Fibroblast of lung (primary cell): ENCODE measurements at places on chromosomes 2 and 18. TPM values are rescaled to one million over a fixed set of nuclear protein-coding genes. Genes with fewer than 3 reads are reported as not detected.

DNA sequence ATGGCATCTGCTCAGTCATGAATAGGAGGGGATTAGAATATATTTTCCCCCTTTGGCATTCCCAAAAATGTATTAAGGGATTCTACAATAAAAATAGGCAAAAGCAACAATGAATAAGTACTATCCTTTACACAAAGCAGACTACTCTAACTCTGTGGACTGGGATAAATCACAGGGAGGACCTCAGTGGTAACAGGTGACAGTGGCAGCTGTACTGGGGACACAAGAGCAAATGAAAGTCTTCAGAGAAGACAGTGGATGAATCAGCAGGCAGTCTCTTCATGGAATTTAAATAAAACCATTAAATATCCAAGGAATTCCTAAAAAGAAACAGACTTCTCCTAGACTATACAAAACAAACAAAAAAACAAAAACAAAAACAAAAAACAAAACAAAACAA lies 4.8 kb downstream of the CDH7 start:
- H3K4me3 ChIP-seq = no peak overlapping the region
- no peaks in the 10 kb centered on the region for H3K27me3 ChIP-seq
- no peaks in the 10 kb centered on the region for H3K36me3 ChIP-seq
- DNase-seq = no peak
- no peaks in the 10 kb centered on the region for H3K4me1 ChIP-seq

GRCh38 chr18:68275616-68276015 lies 439.3 kb downstream of the TMX3 start:
- H3K4me1 ChIP-seq = no peaks in the 10 kb centered on the region
- H3K36me3 ChIP-seq = no peaks in the 10 kb centered on the region
- H3K4me3 ChIP-seq = no peak overlapping the region
- no peak overlapping the region for H3K27ac ChIP-seq
- peak; percentile 74 for DNase-seq

DNA sequence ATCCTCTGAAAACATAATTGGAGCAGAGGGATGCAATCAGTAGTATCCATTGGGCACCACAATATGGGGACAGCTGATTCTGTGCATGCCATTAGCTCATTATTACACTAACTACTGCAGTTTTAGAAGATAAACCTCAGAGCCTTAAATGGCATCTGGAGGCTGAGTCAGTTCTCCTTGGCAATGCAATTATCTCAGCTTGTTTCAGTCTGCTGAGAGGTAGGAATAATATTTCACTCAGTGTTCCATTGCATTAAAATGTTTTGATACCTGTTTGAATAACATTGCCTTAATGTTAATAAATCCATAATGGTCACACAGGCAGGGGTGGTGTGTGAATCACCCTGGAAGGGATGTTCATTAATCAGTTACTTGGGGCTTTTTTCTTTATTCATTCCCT lies 309.6 kb downstream of the LRRTM1 start:
- H3K27ac ChIP-seq = no peak overlapping the region
- H3K36me3 ChIP-seq = no peaks in the 10 kb centered on the region
- no peaks in the 10 kb centered on the region for H3K27me3 ChIP-seq
- peak; percentile 5 for DNase-seq
- H3K4me3 ChIP-seq = no peak overlapping the region

DNA sequence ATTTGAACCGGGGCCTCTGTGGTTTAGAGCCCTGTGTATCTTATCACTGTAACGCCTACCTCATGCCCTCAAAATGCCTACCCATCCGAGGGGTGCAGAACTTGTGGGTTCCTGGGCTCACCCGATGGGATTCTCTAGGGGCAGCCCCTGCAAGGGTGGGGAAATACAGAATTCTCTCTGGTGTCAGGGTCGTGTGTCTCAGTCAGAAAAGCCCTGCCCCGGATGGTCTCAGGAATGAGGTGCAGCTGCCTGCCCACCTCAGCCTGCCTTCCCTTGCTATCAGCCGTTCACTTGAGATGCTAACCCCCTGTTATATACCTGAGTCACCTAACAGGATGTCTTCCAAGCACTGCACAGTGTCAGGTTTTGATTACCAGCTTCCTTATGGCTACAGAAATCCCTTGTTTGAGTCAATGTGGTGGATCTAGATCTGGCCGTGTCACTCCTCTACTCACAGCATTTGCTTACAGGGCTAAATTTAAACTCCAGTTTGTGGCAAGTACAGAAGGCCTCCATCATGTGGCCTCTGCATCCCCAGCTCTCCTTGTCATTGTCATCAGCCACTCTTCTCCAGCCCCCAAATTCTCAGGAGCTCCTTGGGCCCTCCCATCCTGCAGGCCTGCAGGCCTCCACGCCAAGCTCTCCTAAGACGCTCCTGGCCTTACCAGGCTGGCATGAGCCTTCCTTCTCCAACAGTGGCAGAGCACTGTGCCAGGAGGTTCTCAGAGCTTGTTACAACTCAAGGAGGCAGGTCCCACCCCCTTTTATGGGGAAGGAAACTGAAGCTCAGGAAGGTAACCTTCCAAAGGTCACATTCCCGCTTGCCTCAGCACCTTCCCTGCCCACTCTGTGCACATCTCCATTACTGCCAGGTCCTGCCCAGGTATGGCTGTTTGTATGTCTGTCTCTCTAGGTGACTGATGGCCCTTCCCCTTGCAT lies 14.3 kb upstream of the MAP3K2 start:
- no peaks in the 10 kb centered on the region for H3K36me3 ChIP-seq
- no peak for DNase-seq
- no peak overlapping the region for H3K4me3 ChIP-seq
- H3K27me3 ChIP-seq = no peaks in the 10 kb centered on the region
- no peak overlapping the region for H3K27ac ChIP-seq
- peaks cover 14% of the 10 kb centered on the region for H3K4me1 ChIP-seq

- no peak overlapping the region for H3K4me3 ChIP-seq
- H3K4me1 ChIP-seq = no peaks in the 10 kb centered on the region
- H3K36me3 ChIP-seq = no peaks in the 10 kb centered on the region
- H3K27me3 ChIP-seq = no peaks in the 10 kb centered on the region
Observed at GRCh38 chr18:12858991-12859390, 25.0 kb downstream of the PTPN2 start.

NEU2 gene
- not detected in 2 replicates for total RNA-seq

DNA sequence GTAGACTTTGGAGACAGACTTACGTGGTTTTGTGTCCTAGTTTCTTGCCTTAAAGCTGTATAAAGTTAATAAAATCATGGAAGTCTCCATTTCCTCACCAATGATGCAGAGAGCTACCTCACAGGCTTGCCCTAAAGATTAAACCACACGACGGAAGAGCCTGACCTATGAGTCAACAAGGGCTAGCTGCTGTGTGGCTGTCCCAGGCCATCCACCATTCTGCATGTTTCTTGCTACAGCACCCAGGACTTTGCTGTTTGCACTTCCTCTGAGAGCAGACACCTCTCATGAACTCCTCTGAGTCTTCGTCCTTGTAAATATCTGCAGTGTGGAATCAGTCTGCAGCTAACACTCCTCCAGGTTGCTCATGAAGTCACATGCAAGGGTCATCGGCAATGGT lies 160.0 kb upstream of the TRIB2 start:
- no peaks in the 10 kb centered on the region for H3K36me3 ChIP-seq
- H3K4me3 ChIP-seq = no peak overlapping the region
- no peaks in the 10 kb centered on the region for H3K27me3 ChIP-seq
- peak overlapping the region; percentile 1 for H3K27ac ChIP-seq
- H3K4me1 ChIP-seq = peaks cover 16% of the 10 kb centered on the region

DNA sequence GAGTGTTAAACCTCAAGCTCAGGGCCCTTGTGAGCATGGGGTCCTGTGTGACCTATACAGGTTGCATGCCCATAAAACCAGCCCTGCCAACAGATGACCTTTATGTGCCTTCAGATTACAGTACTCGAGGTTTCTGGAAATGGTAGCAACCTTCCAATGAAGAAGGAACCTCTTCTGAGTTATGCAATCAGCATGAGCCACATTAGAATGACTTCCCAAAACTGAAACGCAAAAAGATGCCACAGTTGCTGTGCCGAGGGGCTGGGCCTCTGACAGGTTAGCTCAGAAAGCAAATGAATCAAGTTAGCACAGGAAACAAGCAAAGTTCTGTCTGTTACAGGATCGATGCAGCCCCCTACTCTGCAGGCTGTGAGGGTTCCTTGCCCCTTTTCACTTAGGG lies 37.7 kb downstream of the TGFA start:
- H3K4me1 ChIP-seq = no peaks in the 10 kb centered on the region
- no peak overlapping the region for H3K4me3 ChIP-seq
- no peaks in the 10 kb centered on the region for H3K36me3 ChIP-seq

GRCh38 chr2:68911709-68912108 lies 40.5 kb upstream of the BMP10 start:
- no peaks in the 10 kb centered on the region for H3K36me3 ChIP-seq
- H3K4me3 ChIP-seq = no peak overlapping the region
- no peak overlapping the region for H3K27ac ChIP-seq
- peaks cover 7% of the 10 kb centered on the region for H3K4me1 ChIP-seq
- no peak for DNase-seq
- no peaks in the 10 kb centered on the region for H3K27me3 ChIP-seq

GRCh38 chr2:86443631-86444350 lies 2.6 kb downstream of the KDM3A start:
- no peak overlapping the region for H3K27ac ChIP-seq
- no peaks in the 10 kb centered on the region for H3K27me3 ChIP-seq
- H3K36me3 ChIP-seq = no peaks in the 10 kb centered on the region
- no peak for DNase-seq

- no peak overlapping the region for H3K27ac ChIP-seq
- H3K27me3 ChIP-seq = no peaks in the 10 kb centered on the region
- no peak for DNase-seq
- no peaks in the 10 kb centered on the region for H3K36me3 ChIP-seq
- H3K4me1 ChIP-seq = no peaks in the 10 kb centered on the region
- H3K4me3 ChIP-seq = no peak overlapping the region
Observed at GRCh38 chr18:26422472-26423162, 125.7 kb downstream of the KCTD1 start.

DNA sequence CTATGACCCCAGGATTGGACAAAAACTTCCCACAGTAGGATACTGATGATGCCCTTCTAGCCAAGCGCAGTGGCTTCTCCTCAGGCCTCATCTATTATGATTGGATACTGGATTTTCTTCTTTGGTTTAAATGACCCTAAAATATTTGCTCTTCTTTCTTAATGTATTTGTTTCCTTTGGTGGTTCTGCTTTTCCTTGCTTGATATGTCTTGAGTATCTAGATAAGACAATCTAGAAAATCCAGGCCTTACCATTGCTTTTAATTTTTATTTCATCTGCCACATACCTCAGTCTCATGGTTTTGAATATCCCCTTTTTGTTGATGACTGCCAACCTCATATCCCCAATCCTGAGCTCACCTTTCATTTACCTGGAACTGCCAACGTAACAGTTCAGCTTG lies 35.6 kb downstream of the OTOF start:
- H3K4me1 ChIP-seq = no peaks in the 10 kb centered on the region

DNA sequence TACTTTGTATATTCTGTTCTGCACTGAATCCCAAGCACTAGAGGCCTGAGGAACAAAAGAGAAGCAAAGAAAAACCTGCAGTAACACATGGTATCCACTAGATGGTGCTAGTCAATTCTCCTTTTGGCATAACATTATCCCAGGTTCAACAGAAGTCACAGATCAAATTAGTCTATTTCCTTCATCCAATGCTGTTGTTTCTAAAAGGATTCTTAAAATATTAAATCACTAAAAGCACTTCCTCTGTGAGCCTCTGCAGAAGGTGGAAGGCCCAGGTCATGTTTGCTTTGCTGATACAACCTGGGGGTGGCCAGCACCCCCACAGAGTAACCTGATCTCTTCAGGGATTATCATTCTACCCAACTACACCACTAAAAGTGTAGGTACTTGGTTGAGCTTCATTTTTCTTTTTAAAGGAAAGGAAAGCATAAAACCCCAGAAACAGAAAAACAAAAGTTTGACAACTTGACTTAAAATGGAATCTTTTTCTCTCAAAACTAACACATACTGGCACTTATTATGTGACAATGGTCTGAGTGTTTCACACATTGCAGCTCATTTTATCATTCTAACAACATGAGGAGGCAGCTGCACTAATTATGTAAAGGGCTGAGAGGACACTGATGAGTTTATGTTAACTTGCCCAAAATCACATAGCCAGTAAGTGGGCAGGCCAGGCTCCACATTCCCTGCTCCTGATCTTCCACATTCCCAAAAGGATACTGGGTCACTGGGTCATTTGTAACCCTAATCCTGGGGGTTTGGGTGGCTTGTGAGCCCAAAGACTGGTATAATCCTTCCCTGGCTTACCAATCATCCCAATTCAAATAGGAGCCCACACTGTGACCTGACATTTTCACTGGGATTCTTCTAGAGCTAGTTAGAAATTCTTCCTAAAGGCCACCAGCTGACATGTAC lies 66.8 kb upstream of the DNER start:
- H3K4me3 ChIP-seq = no peak overlapping the region
- peaks cover 7% of the 10 kb centered on the region for H3K36me3 ChIP-seq
- no peaks in the 10 kb centered on the region for H3K27me3 ChIP-seq
- peak; percentile 70 for DNase-seq

DNA sequence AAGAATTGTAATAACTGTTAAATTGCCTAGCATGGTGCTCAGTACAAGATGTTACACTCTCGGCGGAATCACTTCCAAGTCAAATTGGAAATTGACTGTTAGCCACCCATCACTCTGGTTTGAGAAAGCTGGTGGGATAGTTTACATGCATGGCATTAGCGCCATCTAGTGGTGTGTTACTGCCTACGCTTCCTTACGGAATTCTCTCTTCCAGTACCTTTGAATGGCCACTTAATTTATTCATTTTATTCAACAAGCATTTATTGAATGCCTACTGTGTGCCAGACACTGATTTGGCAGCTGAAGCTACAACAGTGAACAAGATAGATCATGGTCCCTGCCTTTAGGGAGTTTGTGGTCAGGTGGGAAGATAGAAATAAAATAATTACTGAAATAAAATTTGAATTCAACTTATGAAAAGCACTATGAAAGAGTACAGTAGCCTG lies 171.2 kb downstream of the TMEM247 start:
- peak; percentile 90 for DNase-seq
- H3K36me3 ChIP-seq = no peaks in the 10 kb centered on the region
- H3K27ac ChIP-seq = no peak overlapping the region
- peaks cover 12% of the 10 kb centered on the region for H3K4me1 ChIP-seq

DNA sequence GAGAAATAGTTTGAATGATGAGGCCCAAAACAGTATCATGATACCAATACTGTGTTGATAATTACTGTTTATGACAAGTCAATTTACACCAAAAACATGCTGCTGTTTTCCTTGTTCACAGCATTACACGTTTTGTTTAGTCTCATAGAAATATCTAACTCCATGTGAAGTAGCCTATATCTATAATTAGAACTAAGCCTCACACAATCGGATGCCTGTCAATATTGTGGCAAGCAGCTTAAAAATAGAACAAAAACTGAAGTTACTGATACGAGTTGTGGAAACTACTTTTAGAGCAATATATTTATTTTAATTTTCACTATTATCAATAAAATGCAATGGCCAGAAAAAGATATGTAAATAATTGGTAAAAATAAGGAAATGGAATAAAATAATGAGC lies 470.8 kb downstream of the ZEB2 start:
- no peak for DNase-seq
- no peaks in the 10 kb centered on the region for H3K36me3 ChIP-seq
- no peaks in the 10 kb centered on the region for H3K4me1 ChIP-seq
- H3K4me3 ChIP-seq = no peak overlapping the region
- H3K27ac ChIP-seq = no peak overlapping the region

- no peak overlapping the region for H3K4me3 ChIP-seq
- H3K27me3 ChIP-seq = no peaks in the 10 kb centered on the region
- DNase-seq = no peak
- no peak overlapping the region for H3K27ac ChIP-seq
- H3K4me1 ChIP-seq = no peaks in the 10 kb centered on the region
Observed at GRCh38 chr2:111200333-111200881, 79.7 kb downstream of the BCL2L11 start.
